Fibroblast of skin of right biceps (primary cell): ENCODE measurements at places on chromosomes 12 and 14.

DNA sequence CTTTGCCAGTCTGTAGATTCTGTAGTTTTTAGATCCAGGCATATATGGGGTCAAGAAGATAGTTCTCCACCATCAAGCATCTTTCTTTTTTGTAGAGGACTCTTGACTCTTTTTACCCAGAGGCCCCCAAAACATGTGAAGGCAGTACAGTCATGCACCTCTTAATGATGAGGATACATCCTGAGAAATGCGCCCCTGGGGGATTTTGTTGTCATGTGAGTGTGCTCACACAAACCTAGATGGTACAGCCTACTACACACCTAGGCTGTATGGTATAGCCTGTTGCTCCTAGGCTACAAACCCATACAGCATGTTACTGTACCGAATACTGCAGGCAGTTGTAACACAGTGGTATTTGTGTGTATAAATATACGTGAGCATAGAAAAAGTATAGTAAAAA is 23.0 kb downstream of the EVL start:
- no peak for DNase-seq

- DNase-seq = no peak
These were observed 902 bp upstream of the CFL2 start for GRCh38 chr14:34715127-34715863.

GRCh38 chr14:83120187-83120586 is 1586.5 kb upstream of the SEL1L start:
- DNase-seq = no peak

GRCh38 chr12:75646329-75647210 is 135.2 kb upstream of the KRR1 start:
- DNase-seq = no peak

- no peak for DNase-seq
These were observed 26.2 kb upstream of the TRAF3 start for GRCh38 chr14:102751088-102751487.

DNA sequence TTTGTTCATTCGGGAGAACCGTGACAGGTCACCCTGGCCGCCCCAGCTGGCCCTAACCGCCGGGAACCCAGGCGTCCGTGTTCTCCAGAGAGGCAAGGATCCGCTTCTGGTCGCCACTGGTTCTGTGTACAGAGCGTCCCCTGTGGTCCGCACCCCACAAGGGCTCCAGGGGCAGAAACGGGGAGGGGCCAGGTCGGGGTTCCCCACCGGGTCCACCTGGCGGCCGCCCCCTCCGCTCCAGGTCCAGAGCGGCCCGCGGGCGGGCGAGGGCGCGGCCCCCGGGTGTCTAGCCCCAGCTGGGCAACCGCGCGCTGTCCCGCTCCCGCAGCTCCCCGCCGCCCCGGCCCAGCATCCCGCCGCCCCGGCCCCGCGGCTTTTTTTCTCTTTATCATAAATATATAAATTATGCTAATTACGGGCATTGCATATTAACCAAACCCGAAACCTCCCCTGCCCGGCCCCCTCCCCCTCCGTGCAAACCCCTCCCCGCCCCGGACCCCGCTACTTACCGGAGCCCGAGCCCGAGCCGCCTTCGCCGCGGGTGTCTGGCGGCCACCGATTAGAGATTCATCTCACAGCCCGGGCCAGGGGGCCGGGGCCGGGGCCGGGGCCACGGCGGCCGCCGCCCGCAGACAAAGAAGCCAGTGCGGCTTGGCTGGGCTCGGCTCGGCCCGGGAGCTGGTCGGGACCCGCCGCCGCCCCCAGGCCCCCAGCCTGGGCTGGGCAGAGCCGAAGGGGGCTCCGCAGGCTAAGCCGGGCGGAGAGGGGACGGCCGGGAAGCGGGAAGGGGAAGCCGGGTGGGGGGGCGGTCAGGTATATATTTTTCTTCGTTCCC is 512 bp downstream of the POU6F1 start:
- DNase-seq = peak; percentile 35

GRCh38 chr12:1872448-1872847 is 46.0 kb downstream of the CACNA2D4 start:
- DNase-seq = no peak

GRCh38 chr14:21617614-21618013 is 17.1 kb downstream of the OR10G2 start:
- DNase-seq = no peak

DNA sequence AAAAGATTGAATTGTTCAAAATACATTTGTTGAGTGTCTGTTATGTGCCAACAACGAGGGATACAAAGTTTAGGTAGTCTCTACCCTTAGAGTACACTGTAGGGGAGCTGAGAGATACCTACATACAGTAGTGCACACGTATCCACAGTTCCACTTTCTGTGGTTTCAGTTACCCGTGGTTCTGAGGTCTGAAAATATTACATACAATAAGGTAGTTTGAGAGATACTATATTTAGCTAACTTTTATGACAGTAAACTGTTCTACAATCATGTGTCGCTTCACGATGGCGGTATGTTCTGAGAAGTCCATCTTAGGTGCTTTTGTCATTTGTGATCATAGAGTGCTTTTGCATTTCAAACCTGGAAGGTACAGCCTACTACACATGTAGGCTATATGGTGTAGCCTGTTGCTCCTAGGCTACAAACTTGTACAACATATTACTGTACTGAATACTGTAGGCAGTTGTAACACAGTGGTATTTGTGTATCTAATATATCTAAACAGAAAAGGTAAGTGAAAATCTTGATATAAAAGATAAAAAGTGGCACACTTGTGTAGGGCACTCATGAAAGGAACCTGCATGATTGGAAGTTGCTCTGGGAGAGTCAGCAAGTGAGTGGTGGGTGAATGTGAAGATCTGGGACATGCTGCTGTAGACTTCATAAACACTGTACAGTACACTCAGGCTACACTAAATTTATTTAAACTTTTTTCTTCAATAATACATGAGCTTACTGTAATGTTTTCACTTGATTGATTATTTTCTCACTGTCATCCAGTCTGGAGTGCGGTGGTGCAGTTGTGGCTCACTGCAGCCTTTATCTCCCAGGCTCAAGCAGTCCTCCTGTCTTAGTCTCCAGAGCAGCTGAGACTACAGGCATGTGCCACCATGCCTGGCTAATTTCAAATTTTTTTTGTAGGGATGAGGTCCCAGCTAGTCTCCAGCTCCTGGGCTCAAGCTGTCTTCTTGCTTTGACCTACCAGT is 4.0 kb downstream of the CPSF6 start:
- no peak for DNase-seq

DNA sequence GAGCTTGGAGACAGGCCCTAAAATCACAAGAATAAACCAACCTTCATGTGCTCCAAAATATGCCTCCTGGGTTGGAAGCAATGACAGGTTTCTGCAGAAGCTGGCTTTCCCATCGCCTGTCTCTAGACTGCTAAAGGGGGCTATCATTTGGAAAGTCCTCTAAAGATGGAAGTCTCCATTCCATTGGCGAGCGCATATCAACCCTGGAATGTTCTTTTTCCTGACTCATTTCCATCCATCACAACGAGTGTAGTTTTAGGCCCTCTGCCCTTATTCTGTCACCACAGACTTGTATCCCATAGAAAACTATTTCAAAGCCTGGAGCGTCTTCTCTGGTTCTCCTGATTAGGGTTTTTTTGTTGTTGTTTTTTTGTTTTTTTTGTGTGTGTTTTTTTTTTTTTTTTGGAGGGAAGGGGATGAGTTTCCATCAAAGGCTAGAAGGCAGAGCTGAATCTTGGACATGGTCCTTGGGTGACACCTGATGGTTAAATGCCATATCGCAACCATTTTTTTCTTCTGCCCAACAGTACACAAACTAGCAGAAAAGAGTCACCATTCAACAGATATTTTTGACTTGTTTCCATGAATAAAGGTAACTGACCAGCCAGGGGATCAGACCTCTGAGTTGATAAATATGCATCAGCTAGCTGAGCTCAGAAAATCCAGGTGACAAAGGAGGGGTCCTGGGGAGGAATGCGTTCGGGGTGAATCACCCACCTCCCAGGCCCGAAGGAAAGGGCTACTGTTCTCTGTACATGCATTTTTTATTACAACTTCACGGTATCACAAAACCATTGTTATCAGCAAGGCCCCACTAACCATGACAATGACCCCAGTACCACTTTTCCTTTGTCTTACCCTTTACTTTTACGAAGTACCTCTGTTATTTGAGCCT is 40.5 kb downstream of the KCNA5 start:
- peak; percentile 94 for DNase-seq

DNA sequence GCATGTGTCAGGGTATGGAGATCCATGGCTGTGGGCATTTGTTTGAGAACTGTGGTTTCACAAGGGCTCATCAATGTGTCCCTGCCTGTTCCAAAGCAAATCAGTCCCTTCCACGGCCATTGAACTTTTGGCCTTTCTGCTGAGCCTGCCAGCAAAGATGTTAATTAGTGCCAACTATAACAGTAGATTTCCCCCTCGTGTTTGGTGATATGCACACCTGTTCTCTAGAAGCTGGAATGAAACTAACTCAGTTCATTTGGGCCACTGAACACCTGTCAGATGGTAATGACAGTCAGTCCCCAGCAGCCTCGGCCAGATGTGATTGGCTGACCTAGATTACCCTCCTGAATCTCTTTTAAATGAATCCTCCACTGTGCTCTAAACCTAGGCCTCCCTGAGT is 43.2 kb downstream of the IRAK3 start:
- no peak for DNase-seq

DNA sequence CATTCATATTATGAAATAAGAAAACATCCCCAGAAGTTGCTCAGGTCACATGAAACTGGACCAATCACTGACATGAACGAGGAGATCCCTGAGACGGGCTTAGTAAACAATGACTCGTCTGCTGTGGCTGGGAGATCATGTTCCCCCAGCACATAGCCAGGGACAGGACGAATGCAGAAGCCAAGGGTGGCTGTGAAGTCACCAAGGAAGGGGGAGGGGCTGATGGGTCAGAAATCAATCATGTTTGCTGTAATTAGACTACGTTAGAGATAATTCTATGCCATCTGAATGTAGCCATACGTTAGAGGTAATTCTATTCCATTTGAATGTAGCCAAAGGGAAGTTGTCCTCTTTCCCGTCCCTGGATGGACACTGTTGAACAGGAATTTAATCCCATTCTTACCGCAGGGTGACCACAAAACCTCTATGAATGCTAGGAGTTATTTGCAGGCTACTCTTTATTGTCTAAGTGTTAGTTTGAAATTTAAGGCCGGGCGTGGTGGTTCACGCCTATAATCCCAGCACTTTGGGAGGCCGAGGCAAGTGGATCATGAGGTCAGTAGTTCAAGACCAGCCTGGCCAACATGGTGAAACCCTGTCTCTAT is 332.9 kb downstream of the TMEM132D start:
- no peak for DNase-seq

DNA sequence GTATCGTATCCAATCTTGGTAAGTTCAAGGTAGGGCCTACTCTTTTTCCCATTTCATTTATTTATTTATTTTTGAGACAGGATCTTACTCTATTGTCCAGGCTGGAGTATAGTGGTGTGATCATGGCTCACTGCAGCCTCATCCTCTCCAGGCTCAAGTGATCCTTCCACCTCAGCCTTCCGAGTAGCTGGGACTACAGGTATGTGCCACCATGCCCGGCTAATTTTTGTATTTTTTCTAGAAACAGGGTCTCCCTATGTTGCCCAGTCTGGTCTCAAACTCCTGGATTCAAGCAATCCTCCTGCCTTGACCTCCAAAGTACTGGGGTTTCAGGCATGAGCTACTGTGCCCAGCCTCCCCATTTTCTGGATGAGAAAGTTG is 57.2 kb downstream of the CLMN start:
- no peak for DNase-seq

GRCh38 chr12:119630223-119630780 is 36.7 kb downstream of the TMEM233 start:
- no peak for DNase-seq

- DNase-seq = no peak
These were observed 237.2 kb downstream of the EMP1 start for GRCh38 chr12:13433768-13434167.

DNA sequence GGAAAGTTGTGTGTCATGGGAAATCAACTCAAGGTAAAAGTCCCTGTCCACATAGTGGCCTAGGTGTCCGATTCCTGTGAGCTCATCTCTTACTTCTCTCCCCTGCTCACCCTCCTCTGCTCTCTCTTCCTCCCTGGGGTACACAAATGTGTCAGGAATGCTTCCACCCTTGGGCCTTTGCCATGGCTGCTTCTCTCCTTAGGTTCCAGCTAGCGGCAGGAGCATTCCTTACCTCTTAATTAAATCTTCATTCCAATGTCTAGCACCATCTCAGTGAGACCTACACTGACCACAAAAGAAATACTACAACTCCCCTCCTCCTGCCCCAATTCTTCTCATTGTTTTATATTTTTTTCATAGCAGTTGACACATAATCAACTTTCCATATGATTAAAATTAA is 298.6 kb downstream of the PDZRN4 start:
- peak; percentile 82 for DNase-seq

- DNase-seq = no peak
These were observed 10.9 kb downstream of the G2E3 start for GRCh38 chr14:30569903-30570226.

- peak; percentile 81 for DNase-seq
These were observed at the start of gene PDE3A for GRCh38 chr12:20368114-20368650. TSS of gene PDE3A (plus strand) at chr12:20368537. CDS start at chr12:20369285, 748 bp downstream.

DNA sequence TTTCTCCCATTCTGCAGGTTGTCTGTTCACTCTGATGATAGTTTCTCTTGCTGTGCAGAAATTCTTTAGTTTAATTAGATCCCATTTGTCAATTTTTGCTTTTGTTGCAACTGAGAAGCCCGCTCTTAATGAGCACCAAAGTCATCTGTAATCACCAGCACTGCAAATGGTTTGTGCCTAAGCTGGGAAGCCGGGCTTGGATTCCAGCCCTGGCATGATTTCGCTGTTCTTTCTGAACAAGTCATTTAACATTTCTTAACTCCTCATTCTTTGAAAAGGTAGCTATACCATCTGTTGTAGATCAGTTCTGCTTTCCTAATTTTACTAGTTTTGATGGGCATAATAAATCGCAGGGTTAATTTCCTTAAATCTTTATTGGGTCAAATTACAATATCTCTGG is 32.1 kb downstream of the PIWIL1 start:
- DNase-seq = no peak

GRCh38 chr12:46177837-46178608 is 90.8 kb downstream of the SLC38A1 start:
- no peak for DNase-seq

- no peak for DNase-seq
These were observed 52.0 kb downstream of the NFKBIA start for GRCh38 chr14:35352274-35353233.

GRCh38 chr14:81401420-81402122 is 1.4 kb upstream of the STON2 start:
- DNase-seq = peak; percentile 94

DNA sequence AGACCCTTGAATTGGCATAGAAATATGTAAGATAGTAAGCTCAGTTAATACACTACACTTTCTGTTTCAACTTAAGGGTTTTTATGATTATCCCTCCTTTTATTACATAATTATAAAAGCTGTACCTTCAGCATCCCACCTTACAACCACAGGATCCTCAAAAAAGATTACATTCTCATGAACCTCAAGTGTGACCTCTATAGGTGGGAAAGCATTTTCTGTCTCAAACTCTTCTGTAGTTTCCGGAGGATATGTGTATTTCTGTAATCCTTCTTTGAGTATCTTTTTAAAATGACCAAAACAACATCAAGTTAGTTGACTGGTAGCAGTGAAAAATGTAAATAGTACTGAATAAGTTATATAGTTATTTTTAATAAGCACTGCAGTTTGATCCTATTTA is 75.9 kb downstream of the DNAI7 start:
- no peak for DNase-seq

- no peak for DNase-seq
These were observed 10.5 kb upstream of the TMED2 start for GRCh38 chr12:123573870-123574269.

GRCh38 chr14:23664207-23664885 is 28.2 kb downstream of the DHRS2 start:
- no peak for DNase-seq
